ENCODE measurements at places on chromosomes 6 and 20. TPM values are rescaled to one million over a fixed set of nuclear protein-coding genes. Genes with fewer than 3 reads are reported as not detected.
A peak's percentile ranks its signal among the peaks of the same experiment; 100 is the strongest.

DNA sequence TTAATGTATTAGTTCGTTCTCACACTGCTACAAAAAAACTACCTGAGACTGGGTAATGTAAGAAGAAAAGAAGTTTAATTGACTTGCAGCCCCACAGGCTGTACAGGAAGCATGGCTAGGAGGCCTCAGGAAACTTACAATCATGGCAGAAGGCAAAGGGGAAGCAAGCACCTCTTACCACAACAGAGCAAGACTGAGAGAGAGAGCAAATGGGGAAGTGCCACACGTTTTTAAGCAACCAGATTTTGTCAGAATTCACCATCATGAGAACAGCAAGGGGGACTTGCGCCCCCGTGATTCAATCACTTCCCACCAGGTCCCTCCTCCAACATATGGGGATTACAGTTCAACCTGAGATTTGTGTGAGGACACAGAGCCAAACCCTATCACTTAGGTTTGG lies 70.8 kb upstream of the SRSF6 start:
- no peak for DNase-seq

The TP53TG5 gene
- not detected for total RNA-seq

The FUCA2 gene
- total RNA-seq: 33.8 TPM

The PDYN gene
- total RNA-seq: not detected

DNA sequence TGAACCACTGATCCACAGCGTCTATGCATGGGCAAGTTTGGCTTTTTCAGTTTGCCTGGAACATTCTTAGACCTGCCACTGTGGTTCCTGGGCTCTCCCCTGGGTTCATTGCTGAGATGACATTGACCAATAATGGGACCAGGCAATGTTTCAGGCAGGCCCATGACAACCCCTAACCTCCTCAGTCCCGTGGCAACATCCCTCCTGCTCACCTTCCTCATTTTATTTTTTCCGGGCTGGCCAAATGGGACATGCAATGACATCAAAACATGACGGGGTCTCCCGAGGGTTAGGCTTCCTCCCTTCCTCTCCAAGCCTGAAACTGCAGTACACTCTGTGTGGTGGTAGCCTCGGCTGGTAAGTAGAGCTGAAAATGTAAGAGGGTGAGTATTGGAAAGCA lies 234.0 kb upstream of the RREB1 start:
- no peak for DNase-seq

- DNase-seq: peak; percentile 74
Observed at GRCh38 chr6:21594416-21595281, 1.1 kb downstream of the SOX4 start.

DNA sequence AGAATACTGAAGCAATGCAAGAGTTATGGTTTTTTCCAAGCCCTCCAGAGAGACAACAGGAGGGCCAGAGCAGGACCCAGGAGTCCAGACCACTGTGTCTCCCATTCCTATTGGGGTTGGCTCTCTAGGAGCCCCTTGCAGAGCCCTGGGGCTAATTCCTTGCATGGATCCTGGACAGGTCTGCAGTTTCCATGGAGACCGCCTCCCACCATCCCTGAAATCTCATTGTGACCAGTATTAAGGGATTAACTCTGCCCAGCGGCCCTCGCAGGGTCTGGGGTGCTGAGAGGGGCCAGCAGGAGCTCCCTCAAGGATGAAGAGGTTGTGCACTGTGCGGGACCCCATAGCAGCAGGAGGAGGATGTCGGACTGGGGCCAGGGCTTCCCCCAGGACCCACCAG lies 34.8 kb downstream of the HNF4A start:
- no peak for DNase-seq

DNA sequence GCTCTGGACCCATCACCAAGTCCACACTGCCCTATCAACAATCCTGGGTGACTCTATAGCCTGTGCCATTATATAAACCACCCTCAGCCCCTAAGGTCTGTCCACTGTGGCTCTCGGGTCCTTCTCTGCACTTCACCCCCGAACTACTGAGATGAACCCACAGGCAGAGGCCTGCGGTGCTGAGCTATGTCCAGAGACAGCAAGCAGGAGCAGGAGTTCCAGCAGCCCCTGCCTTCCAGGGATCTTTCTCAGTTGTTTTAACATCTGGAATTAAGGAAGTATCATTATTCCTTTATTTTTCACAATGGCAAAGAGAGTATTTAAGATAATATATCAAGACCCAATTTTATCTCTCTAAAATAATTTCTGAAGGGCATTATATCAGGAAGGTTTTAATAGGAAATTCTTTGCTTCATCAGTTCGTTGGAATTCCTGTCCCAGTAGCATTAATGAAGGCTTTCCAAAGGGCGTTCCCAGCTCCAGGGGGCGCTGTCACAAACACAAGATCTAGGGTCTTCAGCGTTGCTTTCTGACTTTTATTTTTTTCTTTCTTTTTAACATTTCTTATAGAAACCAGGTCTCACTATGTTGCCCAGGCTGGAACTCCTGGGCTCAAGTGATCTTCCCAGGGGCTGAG lies 27.3 kb downstream of the RRBP1 start:
- DNase-seq: no peak

GRCh38 chr20:50464026-50464724 lies 46.0 kb upstream of the PTPN1 start:
- peak; percentile 62 for DNase-seq

DNA sequence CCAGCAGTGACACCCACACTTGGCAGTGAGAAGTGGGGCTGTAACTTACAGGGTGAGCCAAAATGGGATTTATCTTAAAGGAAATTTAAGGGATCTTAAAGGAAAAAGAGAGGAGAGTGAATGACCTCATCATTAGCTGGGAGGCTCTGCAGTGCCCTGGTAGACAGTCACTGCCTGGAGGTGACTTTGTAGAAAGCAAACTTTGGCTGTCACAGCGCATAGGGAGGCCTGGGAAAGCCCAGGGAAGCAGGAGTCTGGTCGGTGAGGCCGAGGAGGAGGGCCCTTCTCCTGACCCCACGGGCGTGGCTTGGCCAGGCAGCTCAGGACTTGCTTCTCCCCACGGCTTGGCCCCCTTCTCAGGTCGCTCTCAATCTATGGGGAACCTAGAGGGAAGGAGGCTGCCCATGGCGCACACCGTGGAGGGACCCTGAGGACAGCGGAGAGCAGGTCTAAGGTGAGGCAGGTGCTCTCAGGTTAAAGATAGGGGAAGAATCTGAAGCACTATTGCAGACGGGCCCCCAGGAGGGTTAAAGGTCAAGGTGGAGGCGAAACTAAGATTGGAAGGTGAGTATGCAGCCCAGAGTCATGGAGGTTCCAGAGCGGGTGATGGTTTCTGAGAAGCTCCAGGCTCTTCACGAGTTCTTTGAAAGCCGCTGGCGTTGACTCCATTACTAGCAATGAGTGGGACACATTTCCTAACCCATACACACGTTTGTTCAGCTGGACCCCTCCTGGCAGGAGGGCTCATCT lies 15.6 kb upstream of the RIPK1 start:
- no peak for DNase-seq

- no peak for DNase-seq
Observed at GRCh38 chr6:56802584-56802983, 152.3 kb upstream of the BEND6 start.

The BLCAP gene
- total RNA-seq: 75.5 TPM

The GSTA2 gene
- 72.2 TPM for total RNA-seq
